ENCODE measurements at places on chromosomes 11 and 22.
A peak's percentile ranks its signal among the peaks of the same experiment; 100 is the strongest.

DNA sequence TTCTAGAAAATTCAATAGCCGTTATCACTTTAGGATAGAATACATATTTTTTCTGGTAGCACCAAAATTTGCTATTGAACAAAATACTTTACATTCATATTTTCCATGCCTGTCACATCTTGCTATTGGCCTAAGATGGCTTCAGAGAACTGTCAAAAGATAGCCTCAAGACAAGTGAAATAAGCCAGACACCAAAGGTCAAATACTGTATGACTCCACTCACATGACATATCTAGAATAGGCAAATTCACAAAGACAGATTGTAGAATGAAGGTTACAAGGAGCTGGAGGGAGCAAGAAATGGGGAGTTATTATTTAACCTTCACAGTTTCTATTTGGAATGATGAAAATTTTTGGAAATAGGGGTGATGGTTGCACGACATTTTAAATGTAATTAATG, 223.7 kb upstream of the ZC3H12C start:
- no peak for DNase-seq

- DNase-seq, result no peak
Measured at GRCh38 chr11:20014067-20014402, 146.2 kb downstream of the DBX1 start.

GRCh38 chr11:47388697-47389576, 10.6 kb upstream of the SPI1 start:
- DNase-seq, result no peak

- no peak for DNase-seq
Measured at GRCh38 chr22:32569956-32570355, 95.3 kb downstream of the FBXO7 start.

DNA sequence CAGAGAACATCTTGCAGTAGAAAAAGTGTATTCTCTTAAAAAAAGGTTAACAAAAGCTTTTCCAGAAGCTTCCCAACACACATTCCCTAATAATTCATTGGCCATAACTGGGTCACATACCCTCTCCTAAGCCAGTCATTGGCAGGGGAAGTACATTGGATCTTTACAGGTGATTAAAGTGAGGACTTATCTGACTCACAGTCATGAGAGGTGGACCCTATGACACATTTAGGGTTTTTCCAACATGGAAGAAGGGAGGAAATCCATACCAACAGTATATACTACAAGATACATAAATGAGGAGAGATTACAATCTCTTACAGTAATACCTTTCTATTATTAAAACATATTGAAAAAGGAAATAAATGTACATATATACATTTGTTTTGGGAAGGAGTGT, 72.2 kb downstream of the CCDC73 start:
- DNase-seq, result no peak

- DNase-seq, result peak; percentile 15
Measured at GRCh38 chr22:40728731-40729189, 49.5 kb downstream of the MCHR1 start.

DNA sequence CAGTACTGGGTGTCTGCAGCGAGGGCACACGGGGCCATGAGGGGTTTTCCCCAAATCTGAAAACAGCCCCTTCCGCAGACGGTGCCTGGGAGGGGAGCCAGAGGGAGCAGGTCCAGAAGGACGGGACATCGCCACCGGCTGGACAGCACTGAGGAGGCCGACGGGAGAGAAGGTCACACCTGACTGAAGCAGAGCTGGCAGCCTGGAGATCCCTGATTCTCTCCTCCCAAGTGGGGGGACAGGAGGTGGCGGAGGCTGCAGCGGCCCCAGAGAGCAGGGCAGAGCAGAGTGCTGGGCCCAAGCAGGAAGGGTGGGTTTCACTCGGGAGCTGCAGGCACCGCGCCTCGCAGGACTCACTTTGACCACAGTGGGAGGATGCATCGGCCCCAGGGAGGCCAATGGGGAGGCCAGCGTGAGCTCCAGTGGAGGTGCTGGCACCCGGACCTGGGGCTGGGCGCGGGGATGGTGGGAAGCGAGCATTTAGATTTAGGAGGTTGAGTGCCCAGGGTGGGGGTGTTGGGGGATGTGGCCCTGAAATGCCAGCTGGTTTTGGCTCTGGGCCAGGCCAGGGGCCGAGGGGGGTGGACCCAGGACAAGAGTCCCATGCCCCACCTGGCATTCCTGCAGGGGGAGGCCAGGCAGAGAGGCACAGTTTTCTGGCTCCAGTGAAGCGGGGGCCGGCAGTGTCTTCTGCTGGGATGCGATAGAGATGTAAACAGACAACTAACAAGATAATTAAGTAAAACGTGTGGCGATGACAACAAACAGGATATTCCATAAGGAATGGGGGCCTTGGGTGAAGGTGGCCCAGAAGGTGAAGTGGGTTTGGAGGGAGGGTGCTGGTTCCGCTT, 92.3 kb upstream of the FGF3 start:
- DNase-seq, result no peak

GRCh38 chr11:108853864-108854263, 189.0 kb downstream of the DDX10 start:
- peak; percentile 6 for DNase-seq

- no peak for DNase-seq
Measured at GRCh38 chr11:45918962-45919675, 1.4 kb upstream of the PEX16 start.

- peak; percentile 74 for DNase-seq
Measured at GRCh38 chr11:66619080-66619554, 2.7 kb downstream of the RBM14 start.

- DNase-seq, result no peak
Measured at GRCh38 chr22:31143038-31143437, 2.7 kb upstream of the PLA2G3 start.

DNA sequence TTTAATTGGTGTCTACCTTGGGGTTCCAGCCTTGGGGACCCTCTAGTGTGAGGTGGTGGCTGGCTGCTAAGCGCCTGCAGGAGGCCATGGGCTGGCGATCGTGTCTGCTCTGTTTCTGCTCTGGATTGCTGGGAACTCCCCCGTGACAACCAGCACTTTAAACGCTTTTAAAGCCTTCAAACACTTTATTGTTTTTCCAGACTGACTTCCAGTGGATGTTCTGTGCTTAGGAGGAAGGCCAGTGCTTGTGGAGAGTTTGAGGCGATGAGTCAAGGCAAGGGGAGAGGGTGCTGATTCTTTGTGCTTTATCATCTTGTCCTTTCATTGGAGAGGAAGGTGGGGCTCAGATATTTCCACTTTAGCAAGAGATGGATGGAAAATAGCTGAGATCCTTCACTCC, 81.6 kb downstream of the FLI1 start:
- DNase-seq, result peak; percentile 47

DNA sequence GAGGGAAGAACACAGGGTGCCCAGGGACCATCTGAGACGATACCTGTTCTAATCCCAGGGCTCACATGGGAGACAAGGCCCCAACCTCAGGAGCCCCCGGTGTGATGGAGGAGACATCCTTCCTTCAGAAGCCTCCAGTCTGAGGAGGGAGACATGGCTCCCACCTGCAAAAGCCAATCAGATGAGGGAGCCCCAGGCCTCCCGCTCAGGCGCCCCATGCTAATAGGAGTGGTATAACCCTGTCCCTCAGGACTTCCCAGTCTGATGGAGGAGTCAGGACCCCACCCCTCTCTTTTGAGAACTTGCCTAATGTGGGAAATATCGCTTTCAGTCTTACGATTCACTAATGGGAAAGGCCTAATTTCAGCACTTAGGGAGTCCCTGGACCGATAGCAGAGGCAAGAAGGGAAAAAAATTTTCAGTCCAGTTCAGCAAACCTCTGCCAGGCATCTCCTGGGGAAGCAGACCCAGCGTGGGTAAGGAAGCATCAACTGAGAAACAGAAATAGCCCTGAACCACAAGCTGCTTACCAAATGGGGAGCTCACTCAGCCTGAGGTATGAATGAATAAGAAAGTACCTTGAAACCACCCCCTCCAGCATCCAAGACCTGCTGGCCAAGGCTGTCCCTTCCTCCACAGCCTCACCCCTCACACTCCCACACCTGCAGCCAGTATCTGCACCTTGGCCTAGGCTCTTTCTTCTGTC, 5.9 kb downstream of the ARRB1 start:
- no peak for DNase-seq

DNA sequence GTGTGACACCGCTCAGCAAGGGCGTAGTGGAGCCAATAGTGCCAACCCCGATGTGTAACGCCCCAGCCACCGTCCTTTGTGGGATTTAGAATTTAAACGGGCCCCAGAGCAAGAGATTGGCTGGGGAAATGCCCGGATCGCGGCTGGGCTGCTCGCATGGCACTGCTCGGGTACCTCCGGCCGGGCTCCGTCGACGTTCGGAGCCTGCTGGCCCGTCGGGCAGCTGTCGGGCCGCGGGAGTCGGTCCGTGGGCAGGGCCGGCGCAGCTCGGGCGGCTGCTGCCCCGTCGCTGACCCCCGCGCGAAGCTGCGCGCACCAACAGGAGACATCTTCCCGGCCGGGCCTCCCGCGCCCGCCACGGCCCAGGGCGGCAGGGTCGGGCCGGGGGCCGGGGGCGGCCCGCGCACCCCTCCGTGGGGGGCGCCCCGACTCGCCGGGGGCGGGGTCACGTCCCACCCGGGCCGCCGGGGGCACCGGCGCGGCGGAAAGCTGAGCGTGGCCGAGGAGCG, 1.3 kb upstream of the KDM2A start:
- no peak for DNase-seq

- DNase-seq, result no peak
Measured at GRCh38 chr11:69416143-69416515, 65.3 kb upstream of the LINC01488 start.

DNA sequence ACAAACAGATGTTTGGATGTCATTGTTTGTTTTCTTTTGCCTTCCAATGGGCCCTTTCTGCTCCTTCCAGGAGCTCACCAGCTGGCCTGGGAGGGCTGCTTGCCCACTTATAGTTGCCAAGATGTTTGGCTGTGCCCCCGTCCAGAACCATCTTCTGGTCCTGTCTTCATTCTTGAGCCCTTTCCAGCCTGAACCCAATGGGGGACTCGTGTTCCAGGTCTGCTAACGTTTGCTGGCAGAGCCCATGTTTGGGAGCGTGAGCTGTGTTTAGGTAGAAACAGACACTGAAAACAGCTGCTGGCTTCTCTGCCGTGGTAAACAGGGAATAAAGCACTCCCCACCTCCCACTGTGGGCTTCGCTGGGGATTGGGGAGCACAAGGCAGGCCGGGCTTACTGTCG, 83.2 kb upstream of the SYT13 start:
- DNase-seq, result no peak
